ENCODE measurements at places on chromosomes 2 and 18. TPM values are rescaled to one million over a fixed set of nuclear protein-coding genes. Genes with fewer than 3 reads are reported as not detected.

- no peak for ATAC-seq
Measured at GRCh38 chr2:142687075-142687474, 190.4 kb upstream of the KYNU start.

Gene STON1
- total RNA-seq: 2.4 TPM

DNA sequence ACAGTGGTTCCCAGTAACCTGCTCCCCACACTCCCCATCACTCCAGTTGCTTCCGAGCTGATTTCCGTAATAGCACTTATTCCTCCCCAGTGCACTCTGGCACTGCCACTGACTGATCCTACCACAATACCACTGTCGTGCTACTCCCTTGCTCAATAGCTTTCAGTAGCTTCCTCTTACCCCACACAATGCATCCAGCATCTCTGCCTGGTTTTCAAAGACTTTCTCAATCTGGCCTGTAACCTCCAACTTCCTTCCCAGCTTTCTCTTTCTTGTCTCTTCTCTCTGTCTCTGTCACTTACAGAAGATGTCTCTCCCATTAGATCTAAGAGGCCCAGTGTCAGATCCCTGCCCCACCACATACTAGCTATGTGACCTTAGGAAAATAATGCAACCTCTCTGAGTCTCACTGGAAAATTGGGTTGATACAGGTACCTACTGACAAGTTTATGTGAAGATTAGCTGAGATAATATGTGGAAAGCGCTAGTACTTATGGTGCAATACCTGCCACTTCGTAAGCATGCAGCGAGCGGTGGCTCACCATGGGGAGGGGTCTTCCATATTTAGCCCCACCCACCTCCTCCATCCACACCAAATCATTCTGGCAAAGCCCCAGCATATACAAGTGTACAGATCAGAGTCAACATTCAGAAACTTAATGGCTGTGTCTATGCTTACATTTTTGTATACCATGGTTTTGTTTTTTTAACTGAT is 36.7 kb downstream of the SFXN5 start:
- ATAC-seq: no peak

Gene DOK6
- total RNA-seq: 0.04 TPM

All from esophagus mucosa (tissue), 1 donor.